ENCODE measurements at places on chromosomes 6 and 20.
A peak's percentile ranks its signal among the peaks of the same experiment; 100 is the strongest.

DNA sequence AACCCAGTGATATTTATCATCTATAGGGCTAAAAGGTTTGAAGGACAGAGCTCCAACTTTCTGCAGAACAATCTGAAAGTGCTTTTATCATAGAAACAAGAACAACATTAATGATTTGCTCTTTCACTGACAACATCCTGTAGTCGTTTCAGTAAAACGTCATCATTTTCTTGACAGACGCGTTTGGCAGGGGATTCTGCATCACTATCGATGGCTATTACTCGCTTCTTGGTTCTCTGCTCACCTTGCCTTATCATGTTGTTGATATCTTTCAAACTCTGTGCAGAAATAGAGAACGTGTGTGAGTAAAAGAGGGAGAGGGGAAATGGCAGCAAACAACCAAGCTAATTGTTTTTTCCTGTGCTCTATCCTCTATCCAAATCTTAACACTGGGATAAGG, 47.1 kb upstream of the SAMHD1 start:
- no peak for DNase-seq

DNA sequence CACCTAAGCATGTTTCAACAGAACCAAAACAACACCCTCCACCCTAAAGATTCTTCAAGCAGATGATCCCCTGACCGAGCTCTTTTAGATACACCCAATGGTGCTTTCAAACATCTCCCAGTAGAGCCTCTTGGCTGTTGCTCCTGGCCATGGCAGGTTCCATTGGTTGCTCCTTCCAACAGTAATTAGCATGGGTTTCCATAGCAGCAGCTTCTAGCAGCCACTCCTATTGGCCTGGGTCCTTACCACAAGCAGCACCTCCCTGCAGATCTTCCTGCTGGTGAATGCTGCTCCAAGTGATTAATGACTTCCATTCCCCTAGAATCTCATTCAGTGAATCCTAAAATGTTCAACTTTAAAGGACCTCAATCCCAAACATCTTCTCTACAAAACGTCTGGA, 13.9 kb downstream of the CCN2 start:
- DNase-seq, result no peak

DNA sequence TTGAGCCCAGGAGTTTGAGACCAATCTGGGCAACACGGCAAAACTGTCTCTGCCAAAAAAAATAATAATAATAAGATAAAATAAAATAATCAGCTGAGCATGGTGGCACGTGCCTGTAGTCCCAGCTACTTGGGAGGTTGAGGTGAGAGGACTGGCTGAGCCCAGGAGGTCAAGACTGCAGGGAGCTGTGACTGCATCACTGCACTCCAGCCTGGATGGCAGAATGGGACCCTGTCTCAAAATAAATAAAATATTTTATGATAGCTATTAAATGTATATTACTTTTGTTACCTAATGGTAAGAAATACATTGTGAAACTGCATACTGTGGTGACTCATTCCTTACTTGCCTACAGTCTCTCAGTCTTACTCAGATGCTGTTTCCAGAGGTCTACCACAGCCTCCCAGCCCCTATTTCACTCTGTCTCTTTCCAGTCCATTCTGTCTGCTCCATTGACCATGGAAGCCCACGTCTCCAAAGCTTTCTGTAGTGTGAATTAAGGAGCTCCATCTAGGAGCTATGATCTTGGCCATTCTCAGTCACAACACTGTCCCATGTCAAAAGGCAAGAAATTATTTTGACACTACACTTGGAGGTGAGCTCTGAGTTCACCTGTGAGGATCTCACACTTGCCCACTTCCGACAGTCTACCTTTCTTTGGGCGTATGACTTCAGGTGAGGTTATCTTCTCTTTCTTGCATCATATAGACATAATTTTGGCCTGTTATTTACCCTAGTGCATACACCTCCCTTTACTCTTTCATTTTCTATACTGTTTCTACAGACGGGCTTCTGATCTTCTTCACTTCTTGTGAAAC, 22.4 kb upstream of the SNX9 start:
- DNase-seq, result no peak

GRCh38 chr20:20010639-20011500, 6.3 kb upstream of the NAA20 start:
- no peak for DNase-seq

- DNase-seq, result no peak
Observed at GRCh38 chr6:147154454-147154853, 49.8 kb upstream of the STXBP5 start.

DNA sequence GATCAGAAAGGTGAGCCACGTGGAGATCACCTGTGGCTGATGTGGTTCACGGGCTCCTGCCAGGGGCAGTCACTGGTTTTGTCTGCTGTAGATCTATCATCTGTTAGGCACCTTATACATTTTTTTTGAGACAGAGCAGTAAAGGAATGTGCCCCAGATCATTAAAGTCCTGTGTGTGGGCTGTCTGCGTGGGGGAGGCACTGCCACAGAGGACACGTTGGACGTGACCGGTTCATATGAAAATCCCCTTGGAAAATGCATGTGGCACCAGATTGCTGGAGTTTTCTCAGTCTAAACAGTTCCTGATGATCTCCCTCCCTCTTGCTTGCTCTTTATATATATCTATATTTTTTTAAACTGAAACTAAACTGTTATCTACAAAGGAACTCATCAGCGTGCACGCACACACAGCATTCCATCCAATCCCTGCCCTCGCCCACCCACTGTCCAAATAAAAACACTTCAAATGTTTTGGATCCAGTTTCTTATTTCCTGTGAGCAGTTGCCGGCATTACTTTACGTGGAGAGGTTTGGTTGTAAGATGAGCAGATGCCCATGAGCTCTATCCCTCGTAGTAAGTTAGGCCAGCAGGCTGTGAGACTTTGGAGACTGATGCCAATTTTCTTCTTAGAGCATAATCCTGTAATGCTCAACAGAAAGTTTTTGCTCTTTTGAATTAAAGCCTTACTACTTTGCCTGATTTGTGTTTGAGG, 161.6 kb upstream of the EXOC2 start:
- DNase-seq, result no peak

GRCh38 chr6:168385037-168385759, 55.8 kb upstream of the SMOC2 start:
- DNase-seq, result peak; percentile 34

DNA sequence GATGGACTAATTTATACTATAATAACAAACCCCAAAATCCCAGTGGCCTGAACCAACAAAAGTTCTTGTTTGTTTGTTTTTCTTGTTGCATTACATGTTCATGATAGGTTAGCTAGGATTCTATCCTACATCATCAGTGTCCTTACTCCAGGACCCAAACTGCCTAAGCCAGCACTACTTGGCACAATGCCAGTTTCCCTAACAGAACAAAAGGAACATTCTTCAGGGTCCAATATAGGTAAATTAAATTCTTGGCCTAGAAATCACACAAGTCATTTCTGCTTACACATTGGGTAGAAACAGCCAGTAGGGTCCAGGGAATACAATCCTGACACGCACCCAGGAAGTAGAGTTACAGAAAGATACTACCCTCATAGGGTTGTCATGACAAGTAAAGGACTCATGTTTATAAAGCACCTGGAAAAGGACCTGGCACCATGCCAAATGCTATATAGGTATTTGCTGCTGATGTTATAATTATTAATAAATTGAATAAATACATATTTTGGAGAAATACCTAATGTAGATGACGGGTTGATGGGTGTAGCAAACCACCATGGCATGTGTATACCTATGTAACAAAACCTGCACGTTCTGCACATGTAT, 38.8 kb downstream of the RCAN2 start:
- DNase-seq, result peak; percentile 4

DNA sequence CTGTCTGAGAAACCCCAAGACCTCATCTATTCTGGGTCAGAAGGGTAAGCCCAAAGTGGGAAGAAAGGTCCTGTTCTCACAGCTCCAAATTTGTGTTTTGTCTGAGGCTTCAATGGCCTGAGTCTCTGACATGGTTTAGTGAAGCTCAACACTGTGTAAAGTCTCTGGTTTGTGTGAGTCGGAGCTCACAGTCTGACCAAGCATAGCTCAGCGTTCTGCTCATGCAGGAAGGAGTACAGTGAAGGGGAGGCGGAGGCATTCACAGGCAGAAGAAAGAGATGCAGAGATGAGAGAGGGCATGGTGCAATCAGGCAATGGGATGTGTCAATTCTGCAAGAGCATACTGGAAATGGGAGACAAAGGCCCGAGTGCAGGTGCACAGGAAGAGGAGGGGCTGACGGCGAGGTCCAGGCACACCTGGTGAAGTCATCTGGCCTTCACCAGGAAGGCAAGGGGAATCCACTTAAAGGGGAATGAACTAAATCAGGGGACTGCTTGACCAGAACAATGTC, 463.0 kb upstream of the AGPAT4 start:
- no peak for DNase-seq

GRCh38 chr20:32063695-32064094, 11.7 kb downstream of the HCK start:
- no peak for DNase-seq

DNA sequence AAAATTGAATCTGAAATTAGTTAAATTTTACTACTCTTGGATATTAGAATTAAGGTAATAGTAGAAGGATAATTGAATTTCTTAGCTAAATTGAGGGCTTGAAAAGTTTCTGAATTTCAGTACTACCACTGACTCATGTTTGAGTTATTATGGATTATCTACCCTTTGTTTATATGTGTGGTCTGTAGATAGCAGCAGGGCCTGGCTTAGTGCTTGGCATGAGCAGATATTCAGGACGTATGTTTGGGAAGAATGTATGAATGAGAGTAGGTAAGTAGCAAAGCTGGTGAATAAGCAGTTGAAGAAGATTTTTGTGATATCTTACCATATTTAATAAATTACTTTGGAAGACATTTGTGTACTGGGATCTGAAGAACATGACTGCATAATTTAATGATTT, 152.7 kb downstream of the MACROD2 start:
- DNase-seq, result no peak

GRCh38 chr6:36622901-36623546, 28.9 kb downstream of the SRSF3 start:
- DNase-seq, result no peak

DNA sequence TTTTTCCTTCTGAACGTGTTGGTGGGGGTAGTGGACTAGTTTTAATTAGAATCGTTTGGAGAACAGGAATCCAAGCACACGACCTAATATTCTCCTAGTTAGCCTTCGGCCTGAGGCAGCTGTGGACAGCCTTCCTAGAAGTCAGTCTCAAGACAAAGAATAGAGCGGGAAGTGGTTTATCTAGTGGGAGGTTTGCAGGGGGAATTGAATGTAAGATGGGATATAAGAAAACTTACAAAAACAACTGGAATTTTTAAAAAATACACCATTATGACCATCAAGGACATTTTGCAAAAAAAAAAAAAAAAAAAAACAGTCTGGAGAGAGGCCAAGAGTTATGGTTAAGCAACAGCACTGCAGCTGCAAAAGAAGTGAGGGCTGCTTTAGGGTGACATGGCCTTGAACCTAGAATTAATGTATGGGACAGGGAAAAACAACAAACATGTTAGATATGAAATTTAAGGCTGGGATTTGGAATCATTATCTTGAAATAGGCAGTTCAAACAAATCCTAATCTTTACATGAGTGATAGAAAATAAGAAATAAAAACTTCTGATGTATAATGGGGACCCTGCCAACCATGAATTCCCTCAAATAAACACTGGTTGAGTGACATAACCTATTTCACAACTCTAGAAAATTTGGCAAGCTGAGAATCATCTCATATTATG, 40.2 kb downstream of the PLAGL1 start:
- DNase-seq, result no peak

DNA sequence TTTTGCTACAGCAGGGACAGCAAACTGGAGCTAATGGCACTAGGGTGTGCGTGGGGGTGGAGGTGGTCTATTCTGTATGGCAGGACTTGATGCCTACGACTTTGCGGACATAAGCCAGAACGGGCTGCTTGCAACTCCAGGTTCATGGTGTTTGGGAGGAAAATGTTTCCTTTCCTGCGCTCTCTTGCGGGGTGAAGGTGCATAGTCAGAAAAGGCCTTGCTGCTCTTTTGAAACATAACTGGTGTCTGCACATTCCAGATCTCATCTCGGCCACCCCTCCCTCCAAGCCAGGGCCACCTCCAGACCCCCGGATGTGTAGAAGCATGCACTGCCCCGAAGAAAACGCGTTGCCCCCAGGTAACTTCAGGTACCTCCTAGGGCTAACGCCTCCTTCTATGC, 8.1 kb downstream of the FOXA2 start:
- DNase-seq, result no peak

DNA sequence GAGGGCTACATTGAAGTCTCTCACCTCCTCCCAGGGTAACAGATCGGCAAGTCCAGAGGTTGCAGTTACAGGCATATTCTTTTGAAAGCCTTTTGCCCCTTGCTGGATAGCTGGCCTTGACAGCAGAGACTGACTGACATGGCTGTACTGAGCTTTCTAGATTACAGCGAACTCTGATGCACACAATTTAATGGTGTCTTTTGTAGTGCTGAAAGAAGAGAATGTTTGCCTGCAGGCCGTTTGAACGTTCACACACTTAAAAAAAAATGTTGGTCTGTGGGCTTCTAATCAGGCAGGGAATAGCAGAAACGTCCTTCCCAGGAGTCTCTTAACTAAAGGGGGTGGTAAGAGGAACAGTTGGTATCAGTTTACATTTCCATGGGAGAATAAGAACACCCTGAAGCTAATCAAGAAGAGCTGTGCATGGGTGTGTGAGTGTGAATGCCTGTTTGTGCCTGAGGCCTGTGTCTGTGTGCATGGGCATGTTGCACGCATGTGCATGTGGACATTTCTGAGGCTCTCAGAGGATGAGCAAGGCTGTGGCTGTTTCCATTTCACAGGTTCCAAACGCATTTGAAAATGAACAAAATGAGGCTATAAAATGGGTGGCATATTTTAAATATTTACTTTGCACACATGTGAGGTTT, 213.9 kb upstream of the SSTR4 start:
- no peak for DNase-seq

- no peak for DNase-seq
Observed at GRCh38 chr6:56657354-56657753, 14.7 kb upstream of the DST start.

- no peak for DNase-seq
Observed at GRCh38 chr20:6295127-6295866, 172.5 kb upstream of the FERMT1 start.

- no peak for DNase-seq
Observed at GRCh38 chr20:62318400-62319345, 15.9 kb downstream of the ADRM1 start.

DNA sequence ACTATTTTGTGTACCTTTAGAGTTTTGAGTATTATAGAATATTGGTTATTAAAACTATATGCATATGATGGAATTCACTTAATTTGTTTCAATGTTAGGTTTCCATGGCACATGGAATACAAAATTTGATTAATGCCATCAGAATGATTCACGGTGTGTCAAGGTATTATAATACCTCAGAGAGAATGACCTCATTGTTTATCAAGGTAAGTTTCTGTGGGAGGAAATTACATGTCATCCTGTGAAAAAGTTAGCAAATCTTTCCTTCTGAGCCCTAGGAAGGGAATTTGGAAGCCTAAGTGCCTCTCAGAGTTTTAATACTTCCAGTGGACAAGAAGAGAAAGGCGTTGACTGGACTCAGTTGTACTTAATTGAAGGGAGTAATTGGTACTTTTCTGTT, 40.8 kb downstream of the DNAH8 start:
- no peak for DNase-seq

DNA sequence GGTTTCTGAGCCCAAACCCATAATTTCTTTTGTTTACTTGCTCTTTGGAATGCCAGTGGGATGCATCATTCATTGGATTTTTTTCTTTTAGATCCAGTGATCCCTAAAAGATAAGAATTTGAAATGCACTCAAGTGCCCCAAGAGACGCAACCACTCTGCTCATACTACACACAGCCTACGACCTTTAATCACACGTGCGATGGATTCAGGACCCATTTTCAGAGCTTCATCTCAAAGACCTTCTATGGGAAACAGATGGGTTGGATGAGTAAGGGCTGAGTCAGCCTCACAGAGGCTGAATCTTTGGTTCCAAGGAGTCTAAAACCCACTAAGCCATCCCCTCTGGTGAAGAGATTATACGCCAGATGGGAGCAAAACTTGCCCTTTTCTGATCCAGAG, 265.5 kb upstream of the EXOC2 start:
- DNase-seq, result no peak

All from DMS79 (cell line).